ENCODE measurements at places on chromosomes 7 and 10.

GRCh38 chr7:137446025-137446424, 102.5 kb upstream of the PTN start:
- no peak for DNase-seq

DNA sequence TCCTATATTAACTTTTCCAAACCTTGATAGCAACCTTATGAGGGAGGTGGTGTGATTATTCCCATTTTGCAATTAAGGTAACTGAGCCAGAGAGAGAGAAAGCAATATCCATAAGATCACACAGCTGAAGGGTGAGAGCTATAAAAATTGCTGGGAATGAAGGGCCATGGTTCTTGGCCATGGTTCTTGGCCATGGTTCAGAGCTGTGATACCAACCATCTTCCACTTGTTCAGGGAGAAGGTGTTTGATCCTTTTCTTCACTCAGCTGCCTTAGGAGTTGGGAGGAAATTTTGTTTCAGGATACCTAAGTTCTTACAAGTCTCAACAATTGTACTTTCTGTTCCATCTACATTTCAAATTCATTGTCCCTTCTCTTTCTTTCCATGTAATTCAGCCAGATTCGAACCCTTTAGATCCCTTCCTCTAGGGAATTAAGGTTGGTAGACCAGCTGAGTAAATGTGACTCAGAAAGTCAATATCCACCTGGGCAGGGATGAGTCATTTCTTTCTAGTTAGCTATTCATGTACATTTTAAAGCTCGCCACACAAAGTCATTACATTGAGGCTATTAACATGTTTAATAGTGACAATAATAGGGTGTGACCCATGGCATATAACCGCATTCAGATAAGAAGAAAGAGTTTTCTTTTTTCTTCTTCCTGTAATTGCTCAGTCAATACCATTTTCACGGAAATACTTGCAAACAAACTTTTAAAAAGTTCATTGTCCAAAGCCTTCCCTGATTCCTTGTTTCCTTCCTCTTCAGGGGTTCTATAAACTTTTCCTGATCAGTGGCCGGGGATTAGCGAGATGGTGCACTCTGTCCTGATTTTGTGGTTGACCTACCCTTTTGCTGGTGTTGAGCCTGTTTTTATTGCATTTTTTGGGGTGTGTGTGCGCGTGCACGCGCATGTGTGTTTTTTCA, 143.4 kb downstream of the TCF7L2 start:
- DNase-seq, result no peak

- peak; percentile 68 for DNase-seq
These were observed 15.0 kb downstream of the SNX8 start for GRCh38 chr7:2299131-2299829.

DNA sequence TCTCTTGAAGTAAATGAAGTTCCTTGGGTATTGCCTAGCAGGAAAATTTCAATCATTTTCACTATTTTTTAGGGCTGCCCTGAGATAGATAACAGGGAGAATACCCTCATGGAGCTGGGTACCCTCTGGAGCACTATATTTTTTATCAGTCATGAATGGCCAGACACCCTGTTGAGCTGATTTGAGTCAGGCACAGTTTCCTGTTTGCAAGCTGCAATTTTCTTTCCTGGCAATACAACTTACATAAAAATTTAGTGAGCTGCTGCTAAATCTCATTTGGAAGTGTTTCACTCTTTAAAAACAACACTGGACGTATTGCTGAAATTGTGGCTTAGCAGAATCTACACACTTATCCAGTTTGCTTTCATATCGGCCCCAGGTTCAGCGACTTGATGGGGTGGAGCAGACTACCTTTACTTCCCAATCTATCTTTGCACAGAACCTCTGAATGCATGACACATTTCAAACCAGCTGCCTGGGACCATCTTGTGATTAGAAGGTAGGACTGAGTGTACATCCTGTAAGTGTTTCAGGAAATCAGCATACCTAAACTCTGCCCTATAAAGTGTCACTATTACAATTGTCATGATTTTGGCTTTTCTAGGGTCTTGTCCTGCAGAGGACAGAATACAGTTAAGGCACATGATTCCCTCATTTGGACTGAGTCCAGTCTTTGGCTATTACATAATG, 125.7 kb upstream of the FAM3C start:
- DNase-seq, result no peak

GRCh38 chr10:123795846-123796590, 95.6 kb downstream of the CPXM2 start:
- no peak for DNase-seq

DNA sequence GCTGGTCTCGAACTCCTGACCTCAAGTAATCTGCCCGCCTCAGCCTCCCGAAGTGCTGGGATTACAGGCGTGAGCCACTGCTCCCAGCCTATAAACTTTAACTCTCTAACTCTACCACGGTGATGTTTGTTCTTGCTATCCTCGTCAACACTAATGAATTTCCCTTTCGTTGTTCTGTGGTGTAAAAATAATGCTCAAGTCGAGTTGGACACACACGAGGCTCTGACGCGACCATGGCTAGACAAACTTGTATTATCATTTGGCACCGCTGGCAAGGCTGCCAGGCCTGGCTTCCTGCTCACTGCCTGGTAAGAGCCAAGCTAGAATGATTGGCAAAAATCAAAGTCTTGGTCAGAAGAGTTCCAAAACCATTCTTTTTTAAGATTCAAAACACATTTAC, 167.0 kb upstream of the KLF6 start:
- DNase-seq, result no peak

DNA sequence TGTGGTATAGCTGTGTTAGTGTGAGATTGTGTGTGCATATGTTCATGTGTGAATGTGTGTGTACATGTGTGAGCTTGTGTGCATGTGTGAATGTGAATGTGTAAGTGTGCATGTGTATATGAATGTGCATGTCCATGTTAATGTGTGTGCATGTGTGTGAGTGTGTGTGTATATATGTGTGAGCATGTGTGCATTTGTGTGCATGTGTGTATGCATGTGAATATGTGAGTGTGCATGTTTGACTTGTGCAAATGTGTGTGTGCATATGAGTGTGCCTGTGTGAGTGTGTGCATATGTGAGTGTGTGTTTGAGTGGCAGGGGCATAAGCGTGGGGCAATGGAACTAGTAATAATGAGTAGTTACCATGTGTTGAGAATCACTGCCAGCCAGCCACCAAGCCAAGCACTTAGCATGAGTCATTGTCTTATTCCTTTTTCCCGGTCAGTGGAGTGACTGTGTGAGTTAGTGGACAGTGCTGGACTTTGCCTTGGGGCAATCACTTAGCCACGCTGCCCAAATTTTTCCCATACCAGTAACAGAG, 46.3 kb upstream of the SHH start:
- no peak for DNase-seq

DNA sequence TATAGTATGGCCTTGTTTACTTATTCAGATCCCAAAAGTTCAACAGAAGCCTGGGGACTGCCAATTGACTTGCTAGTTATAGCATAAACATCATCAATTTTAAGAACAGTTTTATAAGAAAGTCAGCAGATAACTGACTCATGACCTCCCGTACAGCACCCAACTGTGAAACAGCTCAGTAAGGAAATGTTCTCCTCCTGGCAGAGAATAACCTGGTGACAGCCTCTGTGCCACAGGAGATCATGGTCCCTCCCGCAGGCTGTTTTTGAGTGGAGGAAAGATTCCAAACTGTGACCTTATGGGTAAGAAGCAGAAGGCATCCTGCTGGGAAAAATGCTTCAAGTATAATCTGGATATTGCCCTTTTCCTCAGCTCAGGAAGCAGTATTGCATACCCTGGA, 182.5 kb downstream of the SEMA3D start:
- no peak for DNase-seq

DNA sequence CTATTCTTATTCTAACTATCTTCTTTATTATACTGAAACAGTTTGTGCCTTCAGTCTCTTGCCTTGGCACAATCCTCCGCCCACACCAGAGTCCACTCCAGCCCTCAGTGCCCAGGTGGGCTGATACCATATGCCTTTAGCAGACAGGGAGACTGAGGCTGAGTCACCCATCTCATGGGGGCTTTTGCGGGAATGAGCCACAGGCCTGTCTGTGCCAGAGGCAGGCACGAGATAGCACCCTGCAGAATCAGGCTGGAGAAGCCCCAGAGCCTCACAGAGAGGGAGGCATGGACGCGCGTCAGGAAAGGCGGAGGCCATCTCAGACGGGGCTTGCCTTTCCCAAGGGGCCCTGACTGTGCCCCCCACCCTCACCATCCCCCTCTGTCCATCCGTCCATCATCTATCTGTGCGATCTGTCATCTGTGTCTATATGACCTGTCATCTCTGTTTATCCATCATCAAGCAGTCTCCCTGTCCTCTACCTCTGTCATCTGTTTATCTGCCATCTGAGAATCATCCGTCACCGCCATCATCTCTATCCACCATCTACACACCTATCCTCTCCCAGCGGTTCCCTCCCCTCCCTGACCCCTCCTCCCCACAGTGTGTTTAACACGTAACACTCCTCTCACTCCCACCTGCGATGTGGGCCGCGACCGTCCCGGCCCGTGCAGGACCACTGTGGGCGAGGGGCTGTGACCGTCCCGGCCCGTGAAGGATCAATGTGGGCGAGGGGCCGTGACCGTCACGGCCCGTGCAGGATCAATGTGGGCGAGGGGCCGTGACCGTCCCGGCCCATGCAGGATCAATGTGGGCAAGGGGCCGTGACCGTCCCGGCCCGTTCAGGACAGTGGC, 7.3 kb upstream of the ADAP1 start:
- DNase-seq, result no peak

DNA sequence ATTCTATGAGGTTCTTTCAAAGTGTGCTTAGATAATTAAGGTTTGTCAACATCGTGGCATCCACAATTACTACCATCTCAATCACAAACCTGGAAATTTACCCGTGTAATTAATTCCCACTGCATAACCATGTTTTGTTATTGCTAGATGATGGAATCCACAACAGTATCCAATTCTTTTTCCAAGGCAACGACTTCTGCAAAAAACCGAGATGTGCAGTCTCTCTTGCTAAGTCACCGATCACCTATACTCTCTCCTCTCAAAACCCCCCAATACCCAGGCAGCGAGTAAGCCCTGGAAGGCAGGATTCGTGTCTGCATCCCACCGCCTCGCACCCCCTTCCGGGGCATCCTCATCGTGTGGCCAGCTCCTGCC, 678 bp upstream of the EIF4H start:
- DNase-seq, result no peak

GRCh38 chr10:106958589-106959361, 205.7 kb downstream of the SORCS1 start:
- DNase-seq, result no peak

DNA sequence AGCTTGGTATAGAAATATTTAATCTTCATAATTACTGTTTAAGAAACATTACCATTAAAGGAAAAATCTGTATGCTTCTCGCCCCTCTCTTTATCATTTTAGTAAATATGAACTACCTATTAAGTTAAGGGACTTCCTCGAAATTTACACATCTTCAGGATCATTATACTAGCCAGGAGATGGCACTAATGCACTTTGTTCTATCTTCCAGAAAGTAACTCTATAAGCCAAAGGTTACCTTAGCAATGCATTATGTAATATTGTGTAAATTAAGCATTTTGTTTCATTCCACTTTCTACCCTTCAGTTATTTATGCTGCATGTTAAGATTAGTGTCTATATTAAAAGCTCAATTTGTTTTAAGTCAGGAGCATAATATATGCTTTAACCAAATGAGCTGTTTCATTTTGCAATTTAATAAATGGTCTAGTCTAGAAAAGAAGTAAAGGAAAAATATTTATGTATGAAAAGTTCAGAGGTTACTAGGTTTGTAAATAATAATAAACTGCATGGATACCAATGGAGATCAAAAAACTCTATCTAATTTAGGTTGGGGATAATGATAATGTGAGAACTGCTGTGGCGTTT, 128.5 kb downstream of the ANKRD7 start:
- peak; percentile 10 for DNase-seq
